H1 (cell line): ENCODE measurements at places on chromosomes 2 and 18.

DNA sequence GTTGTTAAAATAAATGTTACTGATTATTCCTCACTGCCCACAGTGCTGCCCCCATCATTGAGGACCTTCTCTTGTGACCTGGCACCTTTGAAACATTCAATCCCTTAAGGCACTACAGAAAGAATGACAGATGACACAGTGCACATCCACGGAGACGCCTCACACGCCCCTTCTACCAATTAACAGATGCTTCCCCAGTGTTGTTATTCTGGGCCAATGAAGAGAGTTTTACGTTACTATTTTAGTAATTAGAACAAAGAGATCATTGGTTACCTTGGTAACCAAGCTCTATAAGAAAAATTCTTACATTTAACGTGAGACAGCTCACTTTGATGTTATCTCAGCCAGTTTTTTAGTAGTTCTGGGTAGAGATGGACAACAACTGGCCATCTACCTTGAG, 152.0 kb downstream of the ZNF236 start:
- H3K4me3 ChIP-seq = no peak overlapping the region
- H3K4me1 ChIP-seq = peaks cover 6% of the 10 kb centered on the region
- no peaks in the 10 kb centered on the region for H3K36me3 ChIP-seq
- H3K27ac ChIP-seq = no peak overlapping the region
- no peak for DNase-seq

DNA sequence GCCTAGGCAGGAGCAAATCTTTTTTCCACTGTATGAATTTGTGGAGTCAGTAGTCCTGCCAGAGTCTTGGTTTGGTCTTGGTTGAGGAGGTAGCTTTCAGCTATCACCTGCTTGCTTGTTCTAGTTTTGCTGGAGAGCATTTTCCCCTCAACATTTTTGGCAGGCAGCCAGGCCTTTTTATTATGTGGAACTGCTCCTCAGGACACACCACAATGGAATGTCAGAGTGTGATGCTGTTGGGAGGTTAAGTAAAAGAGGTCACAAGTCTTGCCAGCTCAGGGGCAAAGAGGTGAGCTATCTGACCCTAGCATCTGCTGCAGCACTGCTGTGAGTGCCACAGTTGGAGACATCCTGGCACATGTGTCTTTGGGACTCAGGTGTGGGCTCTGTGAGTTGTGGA, 258.0 kb downstream of the CNTNAP5 start:
- no peaks in the 10 kb centered on the region for H3K4me1 ChIP-seq
- no peak for DNase-seq
- H3K27me3 ChIP-seq = no peaks in the 10 kb centered on the region
- H3K36me3 ChIP-seq = no peaks in the 10 kb centered on the region
- H3K27ac ChIP-seq = no peak overlapping the region
- no peak overlapping the region for H3K4me3 ChIP-seq

- no peak for DNase-seq
- no peak overlapping the region for H3K4me3 ChIP-seq
- H3K27ac ChIP-seq = no peak overlapping the region
- H3K36me3 ChIP-seq = no peaks in the 10 kb centered on the region
- no peaks in the 10 kb centered on the region for H3K4me1 ChIP-seq
These were observed 63.1 kb downstream of the PLB1 start for GRCh38 chr2:28558918-28559317.

DNA sequence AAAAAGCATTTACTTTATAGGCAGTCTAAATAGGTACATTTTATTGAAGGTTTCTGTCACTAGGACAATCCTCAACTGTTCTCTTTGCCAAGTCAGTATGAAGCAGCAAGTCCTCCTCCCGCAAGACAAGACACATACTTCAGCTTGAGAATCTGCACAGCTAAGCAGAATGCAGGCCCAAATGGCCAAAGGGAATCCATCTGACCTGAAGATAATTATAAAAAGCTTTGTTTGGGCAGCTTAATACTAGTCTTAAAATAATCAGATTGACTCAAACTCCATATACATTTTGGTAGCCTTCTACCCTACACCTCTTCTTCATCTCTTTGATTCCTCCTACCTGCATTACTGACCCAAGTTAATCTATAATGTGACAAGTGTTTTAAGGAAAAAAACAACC, 1.8 kb downstream of the LANCL1 start:
- H3K4me3 ChIP-seq = no peak overlapping the region
- H3K27ac ChIP-seq = no peak overlapping the region
- peaks cover 20% of the 10 kb centered on the region for H3K36me3 ChIP-seq
- no peak for DNase-seq
- H3K27me3 ChIP-seq = no peaks in the 10 kb centered on the region
- no peaks in the 10 kb centered on the region for H3K4me1 ChIP-seq

- H3K4me1 ChIP-seq = no peaks in the 10 kb centered on the region
- H3K4me3 ChIP-seq = no peak overlapping the region
- no peak for DNase-seq
- no peaks in the 10 kb centered on the region for H3K27me3 ChIP-seq
These were observed 12.4 kb downstream of the SUPT7L start for GRCh38 chr2:27651056-27651455.

DNA sequence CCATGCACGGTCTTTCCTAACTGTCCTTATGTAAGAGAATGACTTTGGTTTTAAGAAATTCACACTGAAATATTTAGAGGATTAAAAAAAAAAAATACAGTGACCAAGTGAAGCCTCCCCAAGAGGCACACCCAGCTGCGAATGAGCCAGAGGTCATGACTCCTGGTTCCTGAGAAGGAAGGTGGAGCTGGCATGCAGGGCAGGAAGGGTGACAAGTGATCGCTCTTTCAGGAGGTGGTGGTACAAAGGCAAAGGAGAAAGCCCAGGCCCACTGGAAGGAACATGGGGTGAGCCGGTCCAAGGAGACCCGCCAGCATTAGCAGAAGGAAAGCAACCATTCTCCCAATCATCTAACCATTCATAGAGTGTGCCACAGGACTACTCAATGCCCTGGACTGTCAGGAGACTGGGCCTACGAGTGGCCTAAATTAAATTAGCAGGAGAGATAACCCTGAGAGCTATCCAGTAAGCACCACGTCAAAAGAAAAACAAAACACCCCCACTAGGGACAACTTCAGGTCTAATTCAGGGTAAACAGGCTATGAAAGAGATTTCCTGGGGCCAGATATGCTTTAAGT, 7.8 kb downstream of the INO80C start:
- H3K4me3 ChIP-seq = no peak overlapping the region
- H3K27me3 ChIP-seq = no peaks in the 10 kb centered on the region
- no peak overlapping the region for H3K27ac ChIP-seq
- H3K4me1 ChIP-seq = peaks cover 35% of the 10 kb centered on the region

GRCh38 chr18:41153871-41154270, 801.2 kb upstream of the PIK3C3 start:
- no peak for DNase-seq
- H3K36me3 ChIP-seq = no peaks in the 10 kb centered on the region
- H3K4me3 ChIP-seq = no peak overlapping the region
- H3K4me1 ChIP-seq = no peaks in the 10 kb centered on the region

DNA sequence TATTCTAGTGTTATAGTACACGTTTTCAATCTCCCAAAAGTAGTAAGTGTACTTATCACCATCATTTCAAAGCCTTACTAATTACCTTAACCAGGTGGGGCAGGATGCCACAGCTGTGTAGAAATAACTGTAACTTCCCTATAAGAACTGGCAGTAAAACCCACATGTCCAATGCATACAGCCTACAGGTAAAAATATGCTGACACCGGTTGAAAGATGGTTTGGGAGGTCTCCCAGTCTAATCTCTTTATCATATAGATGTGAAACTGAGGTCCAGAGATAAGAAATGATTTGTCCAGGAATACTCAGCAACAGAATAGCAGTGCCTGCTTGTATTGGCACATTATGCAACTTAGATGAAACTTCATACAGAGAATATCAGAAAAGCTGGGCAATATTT, 322.9 kb downstream of the BCL11A start:
- H3K27ac ChIP-seq = no peak overlapping the region
- no peaks in the 10 kb centered on the region for H3K4me1 ChIP-seq

GRCh38 chr2:189150033-189150432, 29.5 kb downstream of the COL5A2 start:
- H3K27me3 ChIP-seq = no peaks in the 10 kb centered on the region
- H3K4me1 ChIP-seq = no peaks in the 10 kb centered on the region
- no peak overlapping the region for H3K27ac ChIP-seq
- DNase-seq = no peak
- no peaks in the 10 kb centered on the region for H3K36me3 ChIP-seq

DNA sequence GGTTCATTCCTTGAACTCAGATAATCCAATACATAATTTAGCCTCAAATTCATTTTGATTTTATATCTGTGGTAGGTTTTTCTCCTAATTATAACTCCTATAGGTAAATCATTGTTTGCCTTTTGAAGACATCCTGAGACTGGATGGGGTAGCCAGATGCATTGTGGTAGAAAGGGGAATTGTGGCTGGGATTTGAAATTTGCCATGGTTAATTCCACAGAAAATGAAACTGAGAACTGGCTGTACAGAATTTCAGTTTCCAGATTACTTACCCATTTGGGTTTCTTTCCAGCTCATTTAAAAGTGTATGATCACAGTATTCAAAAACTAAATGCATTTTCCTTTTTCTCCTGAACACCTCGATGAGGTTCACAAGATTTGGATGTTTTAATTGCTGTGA, 18.2 kb downstream of the CDKL4 start:
- no peaks in the 10 kb centered on the region for H3K27me3 ChIP-seq
- H3K27ac ChIP-seq = no peak overlapping the region
- peaks cover 3% of the 10 kb centered on the region; the same call in 1 of the 2 replicates for H3K4me1 ChIP-seq
- H3K36me3 ChIP-seq = no peaks in the 10 kb centered on the region

- H3K4me3 ChIP-seq = peak overlapping the region; percentile 79
- H3K4me1 ChIP-seq = no peaks in the 10 kb centered on the region
- no peaks in the 10 kb centered on the region; the same call in 1 of the 2 replicates for H3K36me3 ChIP-seq
- DNase-seq = no peak
- H3K27ac ChIP-seq = no peak overlapping the region
These were observed 505 bp upstream of the ACYP2 start for GRCh38 chr2:54114936-54115283.

- H3K27ac ChIP-seq = no peak overlapping the region
- H3K4me3 ChIP-seq = no peak overlapping the region
- no peaks in the 10 kb centered on the region for H3K4me1 ChIP-seq
- DNase-seq = no peak
- peaks cover 24% of the 10 kb centered on the region; the same call in 1 of the 2 replicates for H3K36me3 ChIP-seq
These were observed 38.6 kb downstream of the THADA start for GRCh38 chr2:43557196-43557595.

- H3K27me3 ChIP-seq = no peaks in the 10 kb centered on the region
- H3K4me1 ChIP-seq = no peaks in the 10 kb centered on the region
- H3K36me3 ChIP-seq = no peaks in the 10 kb centered on the region
These were observed 138.4 kb downstream of the RPIA start for GRCh38 chr2:88829607-88830463.

- H3K27ac ChIP-seq = no peak overlapping the region
- no peak for DNase-seq
- no peaks in the 10 kb centered on the region for H3K4me1 ChIP-seq
- H3K27me3 ChIP-seq = no peaks in the 10 kb centered on the region
- H3K4me3 ChIP-seq = no peak overlapping the region
- no peaks in the 10 kb centered on the region for H3K36me3 ChIP-seq
These were observed 61.8 kb upstream of the ARL4C start for GRCh38 chr2:234558642-234559041.

DNA sequence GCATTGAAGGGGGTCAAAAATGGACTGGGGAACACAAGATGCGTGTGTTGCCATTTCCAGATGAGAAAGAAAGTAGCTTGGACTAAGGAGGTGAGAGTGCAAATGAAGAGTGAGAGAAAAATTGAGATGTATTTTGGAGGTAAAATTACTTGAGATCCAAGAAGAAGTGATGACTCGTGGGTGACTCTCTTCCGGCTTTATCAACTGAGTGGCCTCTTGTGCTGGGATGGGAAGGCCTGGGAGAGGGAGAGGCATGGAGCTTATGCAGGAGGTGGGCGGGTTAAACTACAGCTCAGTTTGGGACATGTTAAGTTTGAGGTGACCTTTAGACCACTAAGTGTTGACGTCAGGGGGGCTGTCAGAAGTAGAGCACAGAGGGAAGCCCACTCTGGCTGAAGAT, 34.9 kb downstream of the SULT1C2 start:
- no peak overlapping the region for H3K4me3 ChIP-seq
- no peaks in the 10 kb centered on the region for H3K4me1 ChIP-seq
- H3K27ac ChIP-seq = no peak overlapping the region
- H3K27me3 ChIP-seq = no peaks in the 10 kb centered on the region
- H3K36me3 ChIP-seq = no peaks in the 10 kb centered on the region

- DNase-seq = no peak
- no peak overlapping the region for H3K27ac ChIP-seq
- peaks cover 4% of the 10 kb centered on the region; the same call in 1 of the 2 replicates for H3K4me1 ChIP-seq
- peaks cover under 1% of the 10 kb centered on the region; the same call in 1 of the 2 replicates for H3K36me3 ChIP-seq
- H3K4me3 ChIP-seq = no peak overlapping the region
These were observed 124.1 kb downstream of the KIAA1328 start for GRCh38 chr18:36953047-36953446.

DNA sequence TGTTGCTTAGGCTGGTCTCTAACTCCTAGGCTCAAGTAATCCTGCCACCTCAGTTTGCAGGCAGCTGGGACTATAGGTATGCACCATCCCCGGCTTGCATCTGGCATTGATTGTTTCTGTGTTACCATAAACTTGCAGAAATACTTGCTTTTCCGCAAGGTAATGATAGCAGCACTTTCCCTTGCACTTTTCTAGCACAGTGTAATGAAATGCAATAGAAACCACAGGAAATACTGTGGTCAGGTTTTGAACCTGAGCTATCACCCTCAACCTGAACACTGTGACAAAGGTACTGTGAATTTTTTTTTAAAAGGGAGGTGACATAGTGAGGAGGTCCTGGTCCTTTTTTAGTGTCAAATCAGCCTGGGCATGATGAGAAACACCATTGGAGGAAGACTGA, 38.3 kb downstream of the DHRS9 start:
- DNase-seq = no peak
- no peak overlapping the region for H3K4me3 ChIP-seq
- H3K4me1 ChIP-seq = peaks cover 5% of the 10 kb centered on the region

DNA sequence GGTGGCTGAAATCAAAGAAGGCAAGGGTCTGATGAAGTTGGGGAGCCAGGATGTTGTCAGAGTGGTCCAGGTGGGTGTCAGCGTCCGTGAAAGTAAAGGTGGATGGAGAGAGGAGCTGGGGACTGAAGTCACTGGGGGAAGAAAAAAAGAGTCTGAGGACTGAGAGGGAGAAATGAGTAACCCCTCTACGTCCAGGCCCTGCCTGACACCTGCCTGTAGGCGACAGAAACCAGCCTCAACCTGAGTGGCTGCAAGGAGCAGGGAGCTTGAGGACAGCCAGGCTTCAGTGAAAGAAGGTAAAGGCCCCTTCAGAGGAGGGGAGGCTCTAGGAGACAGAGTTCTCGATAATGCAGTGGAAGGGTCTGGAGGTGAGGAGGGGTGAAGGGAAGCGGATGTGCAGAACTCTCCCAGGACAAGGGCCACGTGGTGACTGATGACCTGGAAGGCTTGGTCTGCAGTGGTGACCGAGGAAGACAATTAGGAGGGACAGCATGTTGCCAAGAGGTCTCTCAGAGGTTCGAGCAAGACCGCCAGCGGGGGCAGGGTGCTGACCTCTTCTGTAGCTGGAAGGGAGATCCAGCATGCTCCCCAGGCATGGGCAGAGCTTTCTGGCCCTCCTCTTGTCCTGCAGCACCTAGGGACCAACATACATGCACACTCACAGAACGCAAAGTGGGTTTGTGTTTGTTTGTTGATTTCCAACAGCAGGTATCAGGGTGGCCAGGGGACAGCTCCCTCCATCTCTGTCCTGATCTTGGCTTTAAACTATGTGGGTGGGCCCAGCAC, 86.6 kb upstream of the TMEM247 start:
- H3K4me3 ChIP-seq = no peak overlapping the region
- H3K27me3 ChIP-seq = no peaks in the 10 kb centered on the region
- DNase-seq = no peak
- no peak overlapping the region for H3K27ac ChIP-seq
- H3K4me1 ChIP-seq = no peaks in the 10 kb centered on the region
